ENCODE measurements at places on chromosomes 3 and 15.

GRCh38 chr3:190865828-190866227 lies 3.3 kb upstream of the GMNC start:
- DNase-seq: no peak

- no peak for DNase-seq
Observed at GRCh38 chr3:12476238-12476897, 7.9 kb upstream of the TSEN2 start.

- DNase-seq: no peak
Observed at GRCh38 chr3:87307805-87308204, 31.4 kb upstream of the POU1F1 start.

- no peak for DNase-seq
Observed at GRCh38 chr3:84125201-84125721, 833.5 kb upstream of the CADM2 start.

DNA sequence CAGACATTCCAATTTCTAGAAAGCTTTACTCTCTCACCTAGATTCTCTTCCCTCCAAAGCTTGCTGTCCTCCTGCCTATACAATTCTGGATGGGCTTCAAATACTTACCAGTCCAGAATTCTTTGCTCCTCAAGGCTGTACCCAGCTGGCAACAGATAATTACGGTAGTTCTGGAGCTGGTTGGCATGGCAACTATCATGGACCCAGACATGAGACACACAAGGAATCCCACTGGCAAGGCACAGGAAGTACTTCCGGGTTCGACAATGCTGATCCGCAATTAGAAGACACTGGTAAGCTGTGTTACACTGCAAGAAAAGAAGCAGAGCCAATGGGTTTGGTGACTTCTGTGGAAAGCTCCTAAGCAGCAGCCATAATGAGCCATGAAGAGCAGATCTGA lies 37.9 kb downstream of the TUBGCP4 start:
- no peak for DNase-seq

GRCh38 chr3:127216415-127217261 lies 23.7 kb downstream of the PRR23E start:
- DNase-seq: no peak

- peak; percentile 20 for DNase-seq
Observed at GRCh38 chr15:34252545-34252944, 27.7 kb downstream of the EMC4 start.

- no peak for DNase-seq
Observed at GRCh38 chr3:1499694-1500093, 406.9 kb downstream of the CNTN6 start.

- no peak for DNase-seq
Observed at GRCh38 chr3:55859305-55859704, 372.2 kb upstream of the WNT5A start.
